ENCODE measurements at places on chromosomes 11 and 22.

DNA sequence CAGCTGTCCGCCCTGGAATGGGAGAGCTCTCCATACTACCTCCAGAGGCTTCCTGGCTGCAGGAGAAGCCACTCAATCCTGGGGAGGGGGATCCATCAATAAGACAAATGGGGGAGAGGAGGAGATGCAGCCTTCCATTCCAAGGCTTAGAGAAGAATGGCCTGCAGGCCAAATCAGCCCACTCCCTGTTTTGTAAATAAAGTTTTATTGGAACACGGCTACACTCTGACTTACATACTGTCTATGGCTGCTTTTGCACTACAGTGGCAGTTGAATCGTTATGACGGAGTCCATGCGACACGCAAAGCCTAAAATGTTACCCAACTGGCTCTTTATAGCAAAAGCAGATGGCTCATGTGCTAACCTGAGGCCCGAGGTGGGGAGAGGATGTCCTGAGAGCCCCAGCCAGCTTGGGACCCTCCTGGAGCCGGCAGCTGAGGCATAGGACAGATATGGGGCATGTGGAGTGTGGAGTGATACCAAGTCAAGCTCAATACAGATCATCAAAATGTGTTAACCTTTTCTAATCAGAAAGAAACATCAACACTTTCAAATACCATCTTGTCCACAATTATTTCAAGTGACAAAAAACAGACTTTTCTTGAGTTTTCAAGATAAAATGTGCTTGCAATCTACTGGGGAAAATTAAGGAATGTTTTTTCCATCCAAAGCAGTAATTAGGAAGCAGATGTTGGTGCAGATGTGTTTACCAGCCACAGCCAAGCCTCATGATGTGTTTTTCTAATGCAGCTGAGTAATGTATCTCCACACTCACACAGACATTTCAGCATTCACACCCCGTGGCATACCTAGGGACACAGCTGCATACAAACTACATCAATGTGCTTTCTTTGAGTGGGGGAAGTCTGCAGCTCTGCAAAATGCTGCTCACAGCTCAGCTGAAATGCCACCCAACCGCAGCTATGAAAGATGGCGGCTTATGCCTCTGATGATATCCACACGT, 181.6 kb downstream of the SHANK2 start:
- DNase-seq, result no peak

- no peak for DNase-seq
Observed at GRCh38 chr11:42526426-42526825, 785.4 kb upstream of the API5 start.

- no peak for DNase-seq
Observed at GRCh38 chr11:79940974-79941735, 500.3 kb upstream of the TENM4 start.

- DNase-seq, result no peak
Observed at GRCh38 chr11:111782109-111782741, 16.0 kb upstream of the PPP2R1B start.

DNA sequence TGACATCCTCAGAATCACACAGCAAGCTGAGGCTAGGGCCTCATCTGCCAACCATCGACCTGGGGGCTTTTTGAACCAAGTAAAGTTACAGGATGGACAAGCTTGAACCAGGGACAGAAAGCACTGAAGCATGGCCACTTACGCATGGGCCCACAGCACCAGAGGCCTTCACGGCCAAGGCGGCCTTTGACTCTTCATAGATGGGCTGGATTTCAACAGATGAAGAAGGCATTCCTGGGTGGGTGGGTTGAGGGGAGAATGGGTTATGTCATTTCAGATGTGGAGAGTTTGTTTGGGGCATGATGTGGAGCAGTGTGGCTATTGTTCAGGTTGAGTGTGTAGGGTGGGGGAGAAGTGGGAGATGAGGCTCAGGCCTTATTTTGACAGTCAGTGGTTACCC, 60.2 kb downstream of the LRRC32 start:
- DNase-seq, result no peak

All from GM06990 (cell line).